ENCODE measurements at places on chromosomes 5 and 9.

- DNase-seq: no peak
These were observed 60.6 kb downstream of the DIAPH1 start for GRCh38 chr5:141558150-141558549.

- no peak for DNase-seq
These were observed 46.1 kb upstream of the CHSY3 start for GRCh38 chr5:129858131-129858675.

DNA sequence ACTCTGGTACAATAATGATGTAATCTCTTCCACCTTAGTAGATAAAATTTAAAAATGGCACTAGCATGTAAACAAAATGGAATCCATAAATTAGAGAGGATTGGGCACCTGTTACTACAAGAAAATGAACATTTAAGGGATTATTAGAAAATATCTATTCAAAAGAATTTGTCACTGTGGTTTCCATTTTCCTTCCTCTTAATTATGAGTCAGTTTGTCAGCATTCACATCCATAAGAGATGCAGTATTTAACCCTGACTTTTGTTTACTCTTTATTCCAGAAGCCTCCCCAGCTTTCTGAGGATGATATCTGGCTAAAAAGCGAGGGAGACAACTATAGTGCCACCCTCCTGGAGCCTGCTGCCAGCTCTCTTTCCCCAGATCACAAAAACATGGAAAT is 72.1 kb downstream of the C9orf152 start:
- no peak for DNase-seq

- DNase-seq: no peak
These were observed 13.7 kb upstream of the BTF3 start for GRCh38 chr5:73484511-73484910.

GRCh38 chr5:200985-201384 is 9.7 kb downstream of the LRRC14B start:
- DNase-seq: no peak

GRCh38 chr5:6576861-6577501 is 55.9 kb downstream of the NSUN2 start:
- peak; percentile 52 for DNase-seq

GRCh38 chr5:20972419-20972925 is 984.5 kb upstream of the CDH18 start:
- DNase-seq: no peak

GRCh38 chr5:34409373-34409772 is 246.8 kb upstream of the RAI14 start:
- DNase-seq: no peak

GRCh38 chr5:39167141-39167971 is 52.0 kb downstream of the FYB1 start:
- no peak for DNase-seq

GRCh38 chr5:131533836-131534235 is 101.2 kb downstream of the RAPGEF6 start:
- no peak for DNase-seq

GRCh38 chr9:32783168-32783891 is at the start of gene TMEM215:
Gene TMEM215 (plus strand): TSS chr9:32783540. CDS start chr9:32784184, 644 bp downstream.
- peak; percentile 94 for DNase-seq

GRCh38 chr5:142725231-142726187 is 39.6 kb upstream of the FGF1 start:
- DNase-seq: no peak

DNA sequence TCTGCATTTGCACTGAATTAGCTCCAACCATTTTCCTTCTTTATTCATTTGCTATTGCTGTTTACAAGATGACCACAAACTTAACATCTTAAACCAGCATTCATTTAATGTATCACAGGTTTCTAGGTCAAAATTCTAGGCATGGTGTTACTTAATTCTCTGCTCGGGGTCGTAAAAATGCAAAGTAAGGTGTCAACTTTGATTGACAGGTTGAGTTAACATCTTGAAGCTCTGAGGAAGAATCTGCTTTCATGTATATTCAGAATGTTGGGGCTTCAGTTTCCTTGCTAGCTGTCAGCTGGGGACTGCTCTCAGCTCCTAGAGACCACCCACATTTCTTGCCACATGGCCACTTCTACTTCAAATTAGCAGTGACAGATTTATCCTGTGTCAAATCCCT is 348.7 kb upstream of the GRIN3A start:
- peak; percentile 3 for DNase-seq
